Dorsolateral prefrontal cortex (tissue), 122 donors: ENCODE measurements at places on chromosomes 11 and 22.

GRCh38 chr11:46658259-46658658, 40.9 kb downstream of the ATG13 start:
- DNase-seq: no peak

DNA sequence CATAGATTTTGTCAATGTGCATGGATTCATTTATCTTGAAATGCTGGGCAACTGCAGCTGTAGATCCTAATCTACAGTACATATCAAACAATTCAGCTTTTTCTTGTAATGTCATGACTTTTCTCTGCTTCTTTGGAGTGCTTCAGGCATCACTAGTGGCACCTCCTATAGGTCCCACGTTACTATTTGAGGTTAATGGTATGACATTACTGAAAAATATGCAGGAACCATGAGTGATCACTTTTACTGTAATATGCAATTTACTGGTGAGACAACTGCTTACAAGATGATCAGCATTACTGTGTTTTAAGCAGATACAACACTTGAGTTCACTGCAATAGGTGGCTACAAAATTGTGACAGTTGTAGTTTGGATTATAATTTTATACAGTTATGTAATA, 3.0 kb downstream of the CENATAC start:
- no peak for DNase-seq

DNA sequence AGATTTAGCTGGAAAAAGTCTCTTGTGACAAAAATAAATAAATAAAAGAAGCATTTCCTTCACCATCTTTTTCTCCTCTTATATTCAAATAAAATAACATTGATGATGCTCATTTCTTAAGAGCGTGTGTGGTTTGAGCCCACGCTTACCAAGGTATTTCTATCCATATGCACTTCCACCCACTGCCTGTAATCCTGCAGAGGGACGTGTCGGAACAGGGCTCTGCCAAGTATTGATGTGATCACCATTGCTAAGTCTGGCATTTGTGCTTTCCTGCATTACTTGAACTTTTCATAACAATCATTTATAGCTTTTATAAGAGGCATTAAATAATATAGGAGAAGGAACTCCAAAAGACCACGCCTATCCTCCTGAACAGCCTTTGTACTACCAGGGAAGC, 107.6 kb downstream of the SHANK2 start:
- no peak for DNase-seq

DNA sequence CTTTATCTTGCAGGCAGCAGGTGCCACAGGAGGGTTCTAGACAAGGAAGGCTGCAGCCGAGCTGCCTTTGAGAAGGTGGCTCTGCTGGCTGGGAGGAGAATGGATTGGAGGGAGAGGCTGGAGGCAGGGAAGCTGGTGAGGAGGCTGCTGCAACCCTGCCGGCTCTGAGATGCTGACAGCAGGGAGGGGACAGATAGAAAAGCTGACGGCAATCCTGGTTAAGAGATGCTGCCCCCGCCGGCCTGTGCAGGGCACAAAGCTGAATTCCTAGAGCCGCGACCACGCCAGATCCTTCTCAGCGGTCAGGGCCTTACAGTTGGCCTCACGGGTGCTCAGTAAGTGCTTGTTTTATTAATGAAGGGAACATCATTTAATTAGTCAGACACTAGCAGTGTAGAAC, 105.4 kb downstream of the CACNA1I start:
- DNase-seq: no peak

GRCh38 chr11:16248248-16248647, 108.1 kb downstream of the SOX6 start:
- no peak for DNase-seq

DNA sequence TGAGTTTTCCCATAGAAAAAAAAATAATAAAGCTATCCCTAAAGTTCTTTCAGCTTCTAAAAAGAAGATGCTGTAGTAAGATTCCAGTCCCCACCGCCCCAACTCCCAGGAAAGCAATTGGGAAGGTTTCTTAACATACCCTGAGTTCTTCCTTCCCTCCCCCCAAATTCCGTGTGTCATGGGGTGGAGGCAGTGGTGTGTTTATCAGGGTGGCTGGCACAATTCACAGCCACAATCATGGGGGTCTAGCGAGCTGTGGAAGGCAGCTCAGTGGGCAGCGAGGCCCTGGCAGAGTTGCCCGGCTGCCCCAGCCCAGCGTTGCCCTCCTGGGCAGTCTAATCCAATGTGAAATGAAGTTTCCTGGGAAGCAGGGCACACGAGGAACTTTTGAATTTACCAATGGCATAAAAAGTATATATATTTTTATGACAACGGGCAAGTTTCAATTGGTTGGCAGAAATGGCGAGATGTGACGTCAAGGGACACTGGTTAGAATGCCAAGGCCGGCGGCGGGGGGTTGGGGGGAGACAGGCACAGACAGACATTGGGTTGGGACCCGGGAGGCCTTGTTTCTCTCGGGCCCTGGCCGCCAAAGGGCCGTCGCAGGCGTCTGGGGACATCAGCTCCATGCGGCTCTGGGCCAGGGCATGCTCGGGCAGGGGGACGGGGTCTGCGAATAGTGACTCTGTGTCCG, 80.7 kb upstream of the PPARA start:
- DNase-seq: peak; percentile 93

DNA sequence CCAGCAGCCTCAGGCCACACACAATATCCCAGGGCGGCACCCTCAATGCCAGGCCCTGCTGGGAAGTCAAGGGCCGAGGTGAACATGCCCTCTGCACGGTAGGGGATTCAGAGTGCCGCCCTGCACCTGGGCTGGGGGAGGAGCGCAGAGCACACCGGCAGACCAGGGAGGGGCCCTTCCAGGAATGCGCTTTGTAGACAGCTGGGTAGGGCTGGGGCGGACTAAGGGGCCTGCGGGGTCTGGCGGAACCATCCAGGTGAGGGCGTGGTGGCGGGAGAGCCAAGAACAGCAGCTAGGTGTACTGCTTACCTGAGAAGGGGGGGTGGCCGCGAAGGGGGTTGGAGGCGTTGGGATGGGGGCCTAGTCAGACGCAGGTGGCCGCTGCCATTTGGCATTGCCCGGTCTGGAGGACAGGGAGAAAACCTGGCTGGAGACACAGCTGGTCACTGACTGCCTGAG, 26.0 kb downstream of the DUSP8 start:
- no peak for DNase-seq

GRCh38 chr11:6695377-6695776, 12.2 kb upstream of the MRPL17 start:
- no peak for DNase-seq

DNA sequence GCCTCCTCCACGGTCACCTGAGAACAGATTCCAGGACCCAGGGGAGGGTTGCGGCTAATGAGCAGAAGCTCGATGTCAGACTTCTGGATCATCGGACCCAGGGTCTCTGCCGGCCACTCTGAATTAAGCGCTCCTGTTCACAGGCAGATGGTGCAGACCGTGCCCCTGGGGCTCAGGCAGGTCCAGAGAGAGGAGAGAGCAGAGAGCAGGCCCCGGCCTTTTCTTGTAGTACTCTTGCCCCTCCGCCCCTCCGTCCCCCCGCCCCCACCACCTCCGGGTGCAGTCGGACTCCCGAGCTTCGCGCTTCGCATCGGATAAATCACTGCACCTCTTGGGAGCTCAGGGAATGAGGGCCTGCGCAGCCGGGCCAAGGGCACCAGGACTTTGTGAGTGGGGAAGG, 50.3 kb downstream of the RPS6KA4 start:
- no peak for DNase-seq

DNA sequence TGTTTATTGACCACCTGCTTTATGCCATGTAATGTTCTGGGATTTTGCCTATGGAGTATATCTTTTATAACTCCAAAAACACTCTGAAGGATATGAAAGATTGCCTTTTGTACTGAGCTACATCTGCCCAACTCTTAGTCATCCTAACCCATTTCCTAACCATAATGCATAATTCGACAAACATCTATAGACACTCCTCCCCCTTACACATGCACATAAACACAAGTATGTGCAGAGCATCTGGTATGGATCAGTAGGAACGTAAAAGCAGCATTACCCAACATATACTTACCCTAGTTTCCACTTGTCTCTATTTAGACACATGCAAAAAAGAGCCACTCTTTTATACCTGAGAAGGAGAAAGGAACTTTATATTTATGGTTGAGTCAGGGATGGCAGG, 272.8 kb downstream of the FAM76B start:
- DNase-seq: no peak

DNA sequence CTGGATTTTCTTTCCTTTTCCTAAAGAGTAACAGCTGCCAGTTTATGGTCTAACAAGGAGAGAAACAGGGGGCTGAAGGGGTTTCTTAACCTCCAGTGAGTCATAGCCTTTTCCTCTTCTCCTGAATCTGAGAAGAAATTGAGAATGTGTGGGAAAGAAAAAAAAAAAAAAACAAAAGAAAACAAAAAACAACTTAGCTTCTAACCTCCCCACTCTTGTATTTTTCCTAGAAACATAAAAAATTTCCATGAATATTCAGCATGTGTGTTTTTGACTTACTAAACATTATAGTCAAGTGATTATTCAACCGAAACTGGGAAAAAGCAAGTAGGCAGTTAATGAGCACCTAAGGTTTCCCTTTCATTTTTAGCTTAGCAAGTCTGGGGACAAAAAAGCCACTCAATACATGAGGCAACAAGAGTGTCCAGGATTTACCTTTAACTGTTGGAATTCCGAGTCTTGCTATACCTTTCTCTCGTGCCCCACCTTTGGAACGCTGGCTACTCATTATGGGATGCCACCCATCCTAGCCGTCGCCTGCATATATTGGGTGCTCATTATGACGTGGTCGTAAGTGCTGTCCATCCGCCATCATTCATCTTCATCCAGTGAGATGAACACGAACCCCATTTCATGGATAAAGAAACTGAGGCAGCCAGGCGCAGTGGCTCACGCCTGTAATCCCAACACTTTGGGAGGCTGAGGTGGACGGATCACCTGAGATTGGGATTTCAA, 2.4 kb downstream of the ASPHD2 start:
- no peak for DNase-seq

- no peak for DNase-seq
These were observed 82.7 kb upstream of the CTSC start for GRCh38 chr11:88420165-88420791.

DNA sequence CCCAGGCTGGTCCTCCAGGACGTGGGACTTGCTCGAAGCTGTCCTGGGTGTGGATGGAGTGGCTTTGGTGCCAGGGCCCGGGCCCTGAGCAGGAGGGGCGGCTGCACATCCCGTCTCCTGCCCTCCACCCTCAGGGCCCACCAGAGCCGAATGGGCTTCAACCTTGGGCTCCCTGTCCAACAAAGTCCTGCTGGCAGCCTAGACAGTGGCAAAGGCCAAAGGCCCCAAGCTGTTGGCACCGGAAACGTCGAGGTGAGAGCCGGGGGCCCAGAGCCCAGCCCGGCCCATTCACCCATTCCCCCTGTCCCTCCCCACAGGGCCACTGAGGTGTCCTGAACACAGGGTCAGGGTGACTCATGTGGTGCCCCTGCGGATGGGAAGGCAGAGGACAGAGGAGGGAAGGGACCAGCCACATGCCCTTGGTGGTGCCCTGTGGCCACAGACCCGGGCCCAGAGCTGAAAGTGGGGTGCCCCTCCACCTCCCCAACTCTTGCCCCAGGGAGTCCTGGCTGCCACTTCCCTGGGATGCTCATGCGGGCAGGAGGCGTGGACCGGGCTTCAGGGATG, 9.1 kb downstream of the TSPAN32 start:
- peak; percentile 28 for DNase-seq

- no peak for DNase-seq
These were observed 17.1 kb downstream of the GRAP2 start for GRCh38 chr22:39917776-39918495.

DNA sequence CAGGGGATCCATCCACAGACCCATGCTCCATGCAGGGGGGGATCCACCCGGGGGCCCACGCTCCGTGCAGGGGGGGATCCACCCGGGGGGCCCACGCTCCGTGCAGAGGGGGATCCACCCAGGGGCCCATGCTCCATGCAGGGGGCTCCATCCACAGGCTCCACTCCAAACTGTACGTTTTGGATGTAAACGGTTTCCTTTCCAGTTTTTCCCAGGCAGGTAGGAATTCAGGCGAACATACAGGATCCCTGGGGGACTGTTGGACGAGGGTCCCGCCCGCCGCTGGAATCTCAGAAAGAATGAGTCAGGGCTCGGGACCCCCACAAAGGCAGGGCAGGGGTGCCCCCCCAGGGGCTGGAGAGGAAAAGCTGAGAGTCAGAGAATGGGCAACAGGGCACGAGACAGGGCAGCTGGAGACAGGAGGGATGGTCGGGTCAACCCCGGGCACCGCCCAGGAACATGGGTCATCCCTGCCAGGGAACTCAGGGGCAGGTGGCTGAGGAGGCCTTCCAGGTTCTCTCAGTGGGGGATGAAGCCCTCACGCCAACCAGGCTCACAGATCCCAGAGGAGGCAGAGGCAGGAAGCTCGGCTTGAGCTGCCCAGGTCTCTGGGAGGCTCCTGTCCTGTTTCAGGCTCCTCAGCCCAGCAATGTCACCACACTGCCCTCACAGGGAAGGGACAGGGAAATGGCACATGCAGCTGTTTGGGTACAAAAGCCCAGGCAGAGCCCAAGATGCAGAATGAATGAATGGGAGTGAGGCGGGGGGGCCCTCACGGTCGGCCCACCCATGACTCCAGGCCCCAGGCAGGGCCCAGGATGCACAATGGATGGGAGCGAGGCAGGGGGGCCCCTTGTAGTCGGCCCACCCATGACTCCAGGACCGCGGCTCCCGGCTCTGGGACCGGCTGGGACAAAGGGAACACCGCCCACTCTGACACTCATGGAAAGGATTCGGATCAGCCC, 200.2 kb downstream of the BRD1 start:
- DNase-seq: no peak

DNA sequence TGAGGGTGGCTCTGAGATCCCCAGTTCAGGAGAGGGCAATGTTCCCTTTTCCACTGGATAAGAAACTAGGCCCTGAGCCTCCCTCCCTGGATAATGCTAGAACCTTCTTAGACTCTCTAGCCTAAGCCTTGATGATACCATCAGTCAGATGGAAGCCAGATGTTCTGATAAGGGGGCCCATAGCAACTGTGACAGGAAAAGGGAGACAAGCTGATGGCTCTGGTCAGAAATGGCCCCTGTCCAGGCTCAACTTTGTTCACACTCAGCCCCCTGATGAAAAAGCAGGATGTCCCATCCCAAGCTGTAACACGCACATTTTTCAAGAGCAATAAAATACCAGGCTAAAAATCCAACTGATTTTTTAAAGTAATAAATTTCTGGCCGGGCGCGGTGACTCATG, 7.2 kb upstream of the OAF start:
- DNase-seq: no peak

DNA sequence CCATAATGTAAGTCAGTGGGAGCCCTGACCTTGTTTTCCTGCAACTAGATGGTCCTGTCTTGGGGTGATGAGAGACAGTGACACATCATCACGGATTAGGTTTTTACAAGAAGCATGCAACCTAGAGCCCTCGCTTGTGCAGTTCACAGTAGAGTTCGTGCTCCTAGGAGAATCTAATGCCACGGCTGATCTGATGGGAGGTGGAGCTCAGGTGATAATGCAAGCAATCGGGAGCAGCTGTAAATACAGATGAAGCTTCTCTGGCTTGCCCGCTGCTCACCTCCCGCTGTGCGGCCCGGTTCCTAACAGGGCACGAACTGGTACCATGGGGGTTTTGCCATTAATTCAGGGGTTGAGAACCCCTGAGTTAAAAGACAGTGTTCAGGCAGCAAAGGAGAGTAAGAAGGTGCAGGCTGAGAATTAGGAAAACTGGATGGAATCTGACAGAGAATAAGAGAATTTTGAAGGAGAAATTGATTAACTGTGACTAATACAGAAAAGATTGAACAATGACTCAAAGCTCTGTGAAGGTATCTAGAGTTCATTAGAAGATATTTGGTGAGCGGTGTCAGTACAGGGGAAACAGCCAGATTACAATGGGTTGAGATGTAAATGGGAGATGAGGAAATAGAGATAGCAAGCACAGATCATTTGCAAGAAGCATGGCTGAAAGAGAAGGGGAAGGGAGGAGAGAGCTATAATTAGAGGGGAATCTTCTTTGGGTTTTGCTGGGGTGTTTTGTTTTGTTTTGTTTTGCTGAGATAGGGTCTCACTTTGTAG, 21.0 kb downstream of the WEE1 start:
- DNase-seq: no peak
